ENCODE measurements at places on chromosomes 11 and 22.
A peak's percentile ranks its signal among the peaks of the same experiment; 100 is the strongest.

DNA sequence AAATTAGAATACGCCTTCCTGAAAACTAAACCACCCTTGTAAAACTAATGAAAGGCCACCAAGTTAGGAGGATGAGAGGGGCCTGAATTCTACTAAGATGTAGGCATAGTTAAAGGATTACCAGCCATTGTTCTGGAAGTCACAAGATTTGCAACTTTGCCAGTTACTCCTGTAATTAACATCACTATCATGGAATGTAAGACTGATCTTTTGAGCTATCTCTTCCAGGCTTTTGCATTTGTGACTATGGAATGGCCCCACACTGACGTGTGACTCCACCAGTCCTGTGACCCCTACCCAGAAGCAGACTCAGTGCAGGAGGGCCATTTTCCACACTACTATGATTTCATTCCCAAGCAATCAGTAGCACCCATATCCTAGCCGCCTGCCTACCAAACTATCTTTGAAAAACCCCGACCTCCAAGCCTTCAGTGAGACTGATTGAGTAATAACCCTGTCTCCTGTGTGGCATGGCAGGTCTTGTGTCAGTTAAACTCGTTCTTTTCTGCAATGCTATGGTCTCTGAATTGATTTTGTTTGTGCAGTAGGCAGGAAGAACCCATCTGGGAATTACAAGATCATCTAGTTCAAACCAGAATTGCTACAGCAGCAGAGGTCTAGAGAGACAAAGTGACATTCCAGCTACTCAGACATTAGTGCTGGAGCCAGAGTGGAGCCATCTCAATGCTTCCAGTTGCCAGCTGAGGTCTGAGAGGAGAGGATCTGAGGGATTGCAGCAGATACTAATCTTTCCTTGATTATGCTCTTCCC lies 1.9 kb upstream of the CTSF start:
- DNase-seq = no peak

GRCh38 chr11:22599458-22599857 lies 26.2 kb downstream of the FANCF start:
- no peak for DNase-seq

GRCh38 chr22:27576815-27577573 lies 224.6 kb downstream of the MN1 start:
- no peak for DNase-seq

GRCh38 chr11:43145653-43146052 lies 166.1 kb upstream of the API5 start:
- DNase-seq = no peak

DNA sequence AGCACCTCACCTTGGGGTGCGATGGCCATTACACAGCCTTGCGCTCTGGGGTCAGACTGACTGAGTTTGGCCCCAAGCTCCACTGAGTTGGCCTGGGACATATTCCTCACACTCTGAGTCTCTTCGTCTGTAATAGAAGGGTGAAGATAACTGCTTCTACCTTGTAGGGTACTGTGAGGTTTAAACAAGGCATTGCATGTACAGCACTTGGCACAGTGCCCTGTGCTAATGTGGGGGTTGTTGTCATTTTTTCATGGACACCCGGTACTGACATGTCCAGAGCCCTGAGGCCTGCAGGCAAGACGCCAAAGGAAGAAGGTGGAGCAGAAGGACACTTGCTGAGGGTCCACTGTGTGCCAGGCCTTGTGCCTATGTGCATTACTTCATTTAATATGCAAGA lies 50.7 kb downstream of the OTOG start:
- DNase-seq = no peak

DNA sequence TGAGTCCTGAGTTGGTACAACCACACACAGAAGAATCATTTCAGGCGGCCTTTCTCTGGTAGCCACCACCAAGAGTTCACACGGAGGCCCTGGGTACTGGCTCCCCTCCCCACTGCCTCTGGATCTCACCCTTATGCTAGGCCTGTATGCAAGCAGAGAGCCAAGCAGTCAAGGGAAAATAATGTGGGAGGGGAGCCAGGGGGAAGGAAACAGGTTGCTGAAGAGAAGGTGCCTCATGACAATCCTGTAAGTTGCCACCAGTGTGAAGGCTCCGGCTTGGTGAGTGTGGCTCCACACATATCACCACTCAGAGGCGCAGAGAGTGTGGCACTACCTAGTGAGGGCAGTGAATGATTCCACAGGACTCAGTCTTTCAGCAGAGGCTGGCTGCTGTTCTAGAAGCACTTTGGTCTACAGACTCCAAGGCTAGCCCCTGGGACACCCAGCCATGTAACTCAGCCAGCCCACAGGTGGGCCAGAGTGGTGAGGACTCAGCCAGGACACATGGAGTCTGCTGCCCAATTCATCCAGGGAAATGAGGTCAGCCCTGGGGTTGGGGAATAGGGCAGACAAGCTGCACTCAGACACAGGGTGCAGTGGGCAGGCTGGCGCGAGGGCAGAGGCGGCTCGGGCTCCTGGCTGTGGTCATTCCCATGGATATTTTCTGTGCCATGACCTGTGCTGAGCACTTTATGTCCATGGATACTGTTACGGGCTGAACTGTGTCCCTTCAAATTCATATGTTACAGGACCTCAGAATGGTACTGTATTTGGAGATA lies 49.0 kb upstream of the SERPIND1 start:
- no peak for DNase-seq

- DNase-seq = peak; percentile 38
Measured at GRCh38 chr11:32090545-32091370, at the start of gene RCN1. TSS of gene RCN1 (plus strand) at chr11:32091074. CDS start at chr11:32091197, 123 bp downstream.

DNA sequence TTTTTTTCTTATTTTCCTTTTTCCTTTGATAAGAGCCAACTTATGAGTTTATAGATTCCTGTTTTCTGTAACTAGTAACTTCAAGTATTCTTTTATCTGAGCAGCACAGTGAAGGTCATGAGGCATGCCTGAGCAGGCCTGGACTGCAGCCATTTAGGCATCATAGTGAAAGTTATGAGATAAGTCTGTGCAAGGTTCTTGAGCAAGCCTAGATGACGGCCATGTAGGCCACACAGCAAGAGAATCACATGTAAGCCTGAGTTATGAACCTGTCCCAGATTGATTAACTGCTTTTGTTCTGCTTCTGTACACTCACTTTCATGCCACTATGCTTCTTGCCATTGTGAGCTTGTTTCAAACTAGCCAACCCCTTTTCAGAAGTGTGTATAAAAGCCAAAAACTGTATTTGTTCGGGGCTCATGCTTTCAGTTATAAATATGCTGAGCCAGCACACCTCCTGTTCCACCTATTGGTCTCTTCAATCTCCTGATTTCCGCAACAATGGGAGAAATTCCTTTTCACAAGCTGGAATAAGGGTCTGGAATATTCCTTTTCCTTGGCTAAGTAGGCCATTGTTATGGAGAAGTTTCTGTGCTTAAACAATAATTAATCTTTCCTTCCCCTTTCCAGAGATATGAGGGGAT lies 745.7 kb downstream of the FAM181B start:
- DNase-seq = no peak

GRCh38 chr11:107830915-107831540 lies 27.6 kb downstream of the SLC35F2 start:
- DNase-seq = no peak

- no peak for DNase-seq
Measured at GRCh38 chr11:104222464-104222863, 58.5 kb upstream of the PDGFD start.

DNA sequence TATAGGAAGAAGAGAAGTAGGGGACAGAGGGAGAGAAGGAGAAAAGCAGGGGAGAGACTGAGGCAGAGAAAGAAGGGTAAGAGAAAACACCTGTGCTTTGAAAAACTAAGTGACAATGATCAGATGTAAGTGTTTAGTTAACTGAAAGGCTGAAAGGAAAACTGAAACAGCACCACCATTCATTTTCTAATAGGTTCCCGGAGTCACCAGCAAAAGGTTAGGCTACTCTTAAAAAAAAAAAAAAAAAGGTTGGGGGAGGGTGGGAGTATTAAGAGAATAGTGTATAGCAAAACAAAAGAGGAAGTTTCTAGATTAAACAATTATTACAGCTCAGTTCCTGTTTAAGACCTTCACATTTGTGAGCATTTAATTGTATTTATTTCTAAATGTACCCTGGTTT lies 113.8 kb downstream of the CADM1 start:
- no peak for DNase-seq

GRCh38 chr11:12175694-12176241 lies 65.4 kb downstream of the MICAL2 start:
- DNase-seq = no peak

- no peak for DNase-seq
Measured at GRCh38 chr11:44364596-44364995, 54.7 kb upstream of the ALX4 start.

DNA sequence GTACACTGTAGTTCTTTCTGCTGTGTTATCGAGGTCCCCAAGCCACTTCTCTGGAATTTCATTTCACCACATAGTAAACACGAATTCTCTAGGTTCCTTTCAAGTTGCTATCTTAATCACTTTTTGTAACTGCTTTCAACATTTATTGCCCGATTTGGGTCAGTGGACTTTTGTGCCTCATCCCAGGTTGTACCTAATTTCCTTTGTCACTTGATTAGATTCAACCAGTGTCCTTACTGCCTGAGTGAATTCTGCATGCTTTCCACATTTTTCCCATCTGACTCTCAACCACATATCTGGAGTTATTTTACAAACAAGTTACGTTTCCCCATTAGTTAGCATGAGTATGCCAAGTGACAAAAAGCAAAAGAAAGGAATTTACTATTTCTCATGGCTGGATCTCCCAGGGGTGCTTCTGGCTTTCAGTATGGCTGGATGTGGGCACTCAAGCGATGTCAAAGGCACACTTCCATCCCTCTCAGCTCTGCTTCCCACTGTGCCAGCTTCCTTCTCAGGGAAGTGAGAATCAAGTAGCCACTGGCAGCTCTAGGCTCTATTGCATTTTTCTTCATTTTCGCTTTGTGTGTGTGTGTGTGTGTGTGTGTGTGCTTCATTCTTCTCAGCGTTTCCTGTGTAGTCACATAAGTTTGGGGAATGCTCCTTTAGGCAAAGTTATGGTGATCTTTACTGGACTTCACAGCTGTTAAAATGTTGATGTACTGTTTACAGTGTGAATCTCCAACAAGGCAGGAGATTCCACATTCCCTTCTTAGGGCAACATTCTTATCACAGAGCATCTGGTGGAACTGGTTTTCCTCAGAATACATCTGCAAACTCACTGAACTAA lies 128.9 kb downstream of the DBX1 start:
- DNase-seq = no peak

GRCh38 chr11:67626970-67627369 lies 2.8 kb downstream of the NUDT8 start:
- DNase-seq = no peak

- no peak for DNase-seq
Measured at GRCh38 chr11:20731676-20732215, 62.4 kb downstream of the NELL1 start.

GRCh38 chr11:111976767-111977145 lies 39.6 kb downstream of the DIXDC1 start:
- no peak for DNase-seq

DNA sequence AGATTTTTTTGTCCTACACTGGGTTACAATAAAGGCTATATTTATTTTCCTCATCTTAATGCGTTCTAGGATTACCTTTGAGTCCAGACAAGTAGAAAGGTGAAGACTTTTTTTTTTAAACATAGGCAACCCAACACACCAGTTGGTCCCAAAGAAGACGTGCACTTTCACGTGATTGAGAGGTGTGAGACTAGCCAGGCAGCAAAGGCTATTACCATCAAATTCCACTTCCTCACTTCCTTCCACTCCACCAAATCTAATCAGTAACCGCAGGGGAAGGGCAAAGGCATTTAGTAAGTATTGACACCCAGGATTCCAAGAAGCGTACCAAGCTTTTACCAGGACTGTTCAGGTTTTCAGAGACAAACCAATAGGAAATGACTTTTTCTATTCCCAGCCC lies 109.3 kb downstream of the APIP start:
- DNase-seq = no peak
